ENCODE measurements at places on chromosomes 6 and 20.

GRCh38 chr20:31551163-31552081 lies 37.2 kb downstream of the HM13 start:
- no peak for DNase-seq

DNA sequence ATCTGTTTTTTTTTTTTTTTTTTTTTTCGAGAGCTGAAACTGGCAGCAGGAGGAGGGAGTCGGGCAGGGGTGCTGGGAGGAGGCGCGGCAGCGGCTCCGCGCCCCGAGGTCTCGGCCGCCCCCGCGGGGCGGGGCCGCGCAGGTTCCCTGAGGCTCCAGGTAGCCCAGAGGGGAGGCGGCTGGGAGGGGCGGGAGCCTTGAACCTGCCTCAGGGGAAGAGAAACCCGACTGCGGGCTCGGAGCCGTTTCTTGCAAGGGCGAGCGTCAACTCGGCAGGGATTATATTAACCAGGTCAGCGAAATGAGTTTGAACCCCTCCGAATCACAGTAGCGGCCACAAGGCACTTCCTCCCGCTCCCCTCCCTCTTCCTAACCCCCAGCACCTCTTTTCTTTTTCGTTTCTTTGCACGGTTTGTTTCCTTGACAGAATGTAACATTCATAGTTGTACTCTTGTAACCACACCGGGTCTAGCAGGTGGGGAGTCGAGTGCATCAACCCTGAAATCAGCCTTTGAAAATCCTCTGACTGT lies 2.0 kb downstream of the MYB start:
- peak; percentile 62 for DNase-seq

DNA sequence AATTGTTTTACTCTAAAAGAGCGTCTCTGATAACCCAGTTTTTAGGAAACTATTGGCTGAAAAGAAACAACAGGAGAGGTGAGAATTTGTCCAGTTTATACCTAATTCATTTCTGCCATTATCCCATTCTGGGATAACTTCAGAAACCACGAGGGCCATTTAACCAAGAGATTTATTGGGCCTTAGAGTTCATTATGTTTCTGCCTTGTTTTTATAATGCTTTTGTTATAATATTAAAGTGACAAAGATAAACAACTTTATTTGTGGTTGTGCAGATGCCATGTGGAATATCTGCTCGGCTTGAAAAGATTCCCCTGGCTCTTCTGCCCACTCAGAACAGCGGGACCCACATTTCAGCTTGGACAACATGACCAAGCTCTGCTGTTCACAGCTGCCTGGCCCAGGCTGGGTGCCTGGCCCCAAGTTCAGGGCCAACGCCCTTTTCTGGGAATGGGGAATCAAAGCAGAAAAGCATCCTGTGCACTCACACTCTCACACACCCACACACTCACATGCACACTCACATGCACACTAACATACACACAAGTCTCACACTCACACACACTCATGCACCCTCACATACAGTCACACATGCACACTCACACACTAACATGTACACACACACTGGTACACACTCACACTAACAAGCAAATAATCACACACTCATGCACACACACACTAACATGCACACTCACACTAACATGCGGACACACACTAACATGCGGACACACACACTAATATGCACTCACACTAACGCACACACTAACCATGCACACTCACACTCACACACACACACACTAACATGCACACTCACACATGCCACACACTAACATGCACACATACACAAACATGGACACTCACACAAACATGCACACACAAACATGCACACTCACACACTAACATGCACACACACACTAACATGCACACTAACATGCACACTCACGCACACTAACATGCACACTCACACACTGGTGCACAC lies 86.7 kb upstream of the NEDD9 start:
- no peak for DNase-seq

- DNase-seq: no peak
Observed at GRCh38 chr20:57384953-57385761, 6.0 kb upstream of the RBM38 start.

GRCh38 chr20:25206548-25206947 lies 11.0 kb downstream of the ENTPD6 start:
- no peak for DNase-seq

DNA sequence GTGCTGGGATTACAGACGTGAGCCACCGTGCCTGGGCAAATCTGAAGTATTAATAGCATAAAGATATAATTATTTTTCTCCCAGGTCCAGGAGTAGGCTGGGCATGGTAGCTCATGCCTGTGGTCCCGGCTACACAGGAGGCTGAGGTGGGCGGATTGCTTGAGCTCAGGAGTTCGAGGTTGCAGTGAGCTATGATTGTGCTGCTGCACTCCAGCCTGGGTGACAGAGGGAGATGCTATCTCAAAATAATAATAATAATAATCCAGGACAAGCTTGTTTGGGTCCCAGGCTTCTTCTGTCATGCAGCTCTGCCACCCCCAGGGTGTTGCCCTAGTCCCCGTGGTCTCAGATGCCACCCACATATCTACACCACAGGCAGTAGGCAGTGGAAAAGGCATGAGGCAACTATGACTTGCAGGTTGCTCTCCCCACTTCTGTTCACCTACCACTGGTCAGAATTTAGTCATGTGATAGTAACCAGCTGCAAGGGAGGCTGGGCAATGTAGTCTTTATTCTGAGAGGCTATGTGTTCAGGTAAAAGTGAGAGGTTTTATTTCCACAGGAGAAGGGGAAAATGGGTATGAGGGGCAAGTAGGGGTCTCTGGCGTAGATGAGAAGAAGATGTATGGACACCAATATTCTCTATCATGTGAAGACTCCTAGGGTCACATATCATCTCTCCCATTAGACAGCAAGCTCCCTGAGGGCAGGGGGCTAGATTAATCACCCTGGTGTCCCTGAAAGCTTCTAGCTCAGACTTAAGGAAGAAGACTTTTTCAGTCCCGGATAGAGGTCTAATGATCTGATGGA lies 25.7 kb downstream of the TCF15 start:
- DNase-seq: no peak

Data from stimulated activated CD8-positive, alpha-beta memory T cell treated with anti-CD3 and anti-CD28 coated beads, Interleukin-7, amount 100 ng/mL, for 4 hours (primary cell).